ENCODE measurements at places on chromosomes 1 and 21. TPM values are rescaled to one million over a fixed set of nuclear protein-coding genes. Genes with fewer than 3 reads are reported as not detected.

NFASC gene
- total RNA-seq, result 55.4 TPM

SH2D2A gene
- total RNA-seq, result not detected

SPRR4 gene
- not detected for total RNA-seq

DNA sequence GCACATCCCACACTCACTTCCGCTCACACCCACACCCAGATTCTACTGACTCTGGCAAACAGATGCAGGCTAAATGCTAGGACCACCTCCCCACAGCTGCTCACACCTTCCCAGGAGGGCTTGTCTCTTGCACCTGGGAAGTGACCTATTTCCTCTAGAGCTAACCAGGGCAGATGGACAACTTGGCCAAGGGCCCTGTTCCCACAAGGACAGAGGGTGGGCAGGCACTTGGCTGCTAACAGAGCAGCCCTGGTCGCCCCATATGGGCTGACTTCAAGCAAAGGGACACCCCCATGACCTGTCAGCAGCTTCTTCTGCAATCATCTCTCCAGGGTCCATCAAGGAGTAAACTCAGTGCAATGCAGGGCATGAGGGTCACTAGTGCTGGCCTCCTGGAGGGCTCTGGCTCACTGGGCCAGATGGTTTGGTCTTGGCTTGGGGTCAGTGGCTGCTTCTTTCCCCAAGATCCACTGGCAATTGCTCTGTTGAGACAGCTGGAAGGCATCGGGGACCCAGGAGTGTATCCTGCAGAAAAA lies 641.5 kb downstream of the PLPP3 start:
- no peaks in the 10 kb centered on the region for H3K27me3 ChIP-seq
- H3K4me1 ChIP-seq, result no peaks in the 10 kb centered on the region
- H3K27ac ChIP-seq, result no peak overlapping the region

GRCh38 chr1:117735045-117735992 lies 129.5 kb downstream of the TENT5C start:
- H3K36me3 ChIP-seq, result no peaks in the 10 kb centered on the region
- peak overlapping the region; percentile 70 for H3K27ac ChIP-seq
- peak; percentile 81 for DNase-seq
- H3K4me1 ChIP-seq, result peaks cover 11% of the 10 kb centered on the region
- peak overlapping the region; percentile 75 for H3K4me3 ChIP-seq

DNA sequence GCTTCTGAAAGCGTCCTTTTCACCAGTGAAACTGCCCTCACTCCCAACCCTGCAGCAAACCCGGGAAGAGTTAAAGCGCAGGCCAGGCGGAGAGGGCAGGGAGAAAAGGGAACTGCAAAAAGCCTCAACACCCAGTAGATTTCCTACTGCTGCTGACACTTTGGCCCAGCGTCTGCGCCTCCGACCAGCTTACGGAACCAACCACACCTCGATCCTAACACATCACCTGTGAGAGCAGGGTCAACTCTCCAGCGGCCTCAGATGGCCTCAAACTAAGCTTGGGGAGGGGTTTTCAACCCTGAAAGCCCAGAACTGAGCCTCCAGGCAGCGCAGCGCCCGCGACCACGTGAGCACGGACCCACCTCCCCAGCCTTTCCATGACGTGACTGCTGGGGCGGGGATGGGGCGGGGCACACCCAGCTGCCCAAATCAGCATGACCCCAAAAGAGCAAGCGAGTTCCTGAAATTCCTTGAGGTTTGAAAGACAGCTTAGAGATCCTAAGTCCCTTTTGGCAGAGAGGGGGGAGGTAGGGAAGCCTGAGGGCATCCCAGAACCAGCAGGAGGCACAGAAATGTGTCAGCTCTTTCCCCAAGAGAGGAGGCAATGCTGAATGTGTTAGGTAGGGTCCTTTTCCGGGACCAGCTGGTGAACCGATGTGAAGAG lies 59.1 kb downstream of the ITPKB start:
- H3K27ac ChIP-seq, result peak overlapping the region; percentile 11
- peak; percentile 68 for DNase-seq
- peak overlapping the region; percentile 74 for H3K4me3 ChIP-seq
- no peaks in the 10 kb centered on the region for H3K27me3 ChIP-seq
- H3K36me3 ChIP-seq, result no peaks in the 10 kb centered on the region
- peaks cover 19% of the 10 kb centered on the region for H3K4me1 ChIP-seq

GRCh38 chr1:165476776-165477175 lies 31.9 kb upstream of the RXRG start:
- H3K36me3 ChIP-seq, result no peaks in the 10 kb centered on the region
- H3K27ac ChIP-seq, result no peak overlapping the region
- H3K27me3 ChIP-seq, result peaks cover 14% of the 10 kb centered on the region
- DNase-seq, result no peak
- H3K4me1 ChIP-seq, result no peaks in the 10 kb centered on the region
- no peak overlapping the region for H3K4me3 ChIP-seq

- H3K27ac ChIP-seq, result peak overlapping the region; percentile 83
- DNase-seq, result peak; percentile 90
- H3K36me3 ChIP-seq, result no peaks in the 10 kb centered on the region
- H3K4me1 ChIP-seq, result peaks cover 33% of the 10 kb centered on the region
Observed at GRCh38 chr1:56190806-56191365, 388.5 kb downstream of the PLPP3 start.

DNA sequence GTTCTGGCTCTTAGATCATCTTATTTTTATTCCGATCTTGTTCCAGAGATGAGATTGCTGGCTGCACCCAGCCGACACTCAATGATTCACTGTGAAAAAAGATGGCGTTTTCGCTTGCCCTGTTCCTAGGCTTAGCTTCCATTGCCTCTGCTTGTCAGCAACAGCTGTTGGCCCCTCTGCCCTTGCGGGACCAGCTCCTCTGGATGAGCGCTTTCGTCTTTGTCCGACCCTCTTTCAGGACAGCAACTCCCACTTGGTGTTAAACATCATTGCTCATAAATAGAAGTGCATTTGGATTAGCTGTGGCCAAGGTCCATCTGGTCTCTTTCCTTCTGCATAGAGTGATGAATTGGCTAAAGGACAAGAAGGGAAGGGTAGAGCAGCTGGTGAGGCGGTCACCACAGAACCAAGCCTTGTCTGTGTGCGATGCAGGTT lies 43.5 kb upstream of the SCCPDH start:
- H3K4me1 ChIP-seq, result no peaks in the 10 kb centered on the region
- no peaks in the 10 kb centered on the region for H3K27me3 ChIP-seq
- no peaks in the 10 kb centered on the region for H3K36me3 ChIP-seq
- DNase-seq, result no peak
- H3K27ac ChIP-seq, result no peak overlapping the region
- no peak overlapping the region for H3K4me3 ChIP-seq

GRCh38 chr1:225710804-225711203 lies 57.9 kb upstream of the ENAH start:
- H3K36me3 ChIP-seq, result no peaks in the 10 kb centered on the region
- H3K4me1 ChIP-seq, result peaks cover 22% of the 10 kb centered on the region
- no peak overlapping the region for H3K27ac ChIP-seq
- no peak overlapping the region for H3K4me3 ChIP-seq
- DNase-seq, result peak; percentile 92
- no peaks in the 10 kb centered on the region for H3K27me3 ChIP-seq

DNA sequence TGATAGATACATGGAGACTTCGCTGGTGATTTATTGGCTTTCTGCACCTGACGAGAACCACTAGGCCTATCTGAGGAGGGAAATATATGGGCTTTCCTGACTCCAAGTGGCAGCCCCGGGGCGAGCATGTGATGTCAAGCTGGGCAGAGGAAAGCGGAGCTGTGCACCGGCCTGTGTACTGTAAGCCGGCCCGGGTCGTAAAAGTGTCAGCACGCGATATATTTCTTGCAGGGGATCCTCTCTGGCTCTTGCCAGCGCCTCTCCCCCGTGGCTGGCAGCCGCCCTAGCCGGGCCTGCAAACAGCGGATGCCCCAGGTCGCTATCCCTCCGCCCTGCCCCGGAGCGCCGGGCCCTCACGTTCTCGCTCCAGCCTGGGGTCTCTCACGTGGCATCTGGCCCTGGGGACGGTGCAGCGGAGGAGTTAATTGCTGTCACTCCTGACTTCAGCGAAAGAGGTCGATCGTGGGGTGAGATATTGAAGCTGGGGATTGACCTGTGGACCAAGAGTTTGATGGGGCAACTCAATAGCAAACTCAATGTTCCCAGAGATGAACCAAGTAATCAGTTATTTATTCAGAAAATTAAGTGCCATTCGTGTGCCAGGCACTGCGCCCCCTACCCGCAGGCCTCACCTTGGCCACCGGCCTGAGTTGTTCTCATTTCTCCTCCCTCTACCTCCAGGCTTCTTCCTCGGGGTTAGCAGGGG lies 41.0 kb upstream of the HAO2 start:
- peak overlapping the region; percentile 55 for H3K4me3 ChIP-seq
- H3K27ac ChIP-seq, result no peak overlapping the region
- no peaks in the 10 kb centered on the region for H3K27me3 ChIP-seq
- H3K36me3 ChIP-seq, result no peaks in the 10 kb centered on the region
- DNase-seq, result peak; percentile 61
- peaks cover 5% of the 10 kb centered on the region for H3K4me1 ChIP-seq

DNA sequence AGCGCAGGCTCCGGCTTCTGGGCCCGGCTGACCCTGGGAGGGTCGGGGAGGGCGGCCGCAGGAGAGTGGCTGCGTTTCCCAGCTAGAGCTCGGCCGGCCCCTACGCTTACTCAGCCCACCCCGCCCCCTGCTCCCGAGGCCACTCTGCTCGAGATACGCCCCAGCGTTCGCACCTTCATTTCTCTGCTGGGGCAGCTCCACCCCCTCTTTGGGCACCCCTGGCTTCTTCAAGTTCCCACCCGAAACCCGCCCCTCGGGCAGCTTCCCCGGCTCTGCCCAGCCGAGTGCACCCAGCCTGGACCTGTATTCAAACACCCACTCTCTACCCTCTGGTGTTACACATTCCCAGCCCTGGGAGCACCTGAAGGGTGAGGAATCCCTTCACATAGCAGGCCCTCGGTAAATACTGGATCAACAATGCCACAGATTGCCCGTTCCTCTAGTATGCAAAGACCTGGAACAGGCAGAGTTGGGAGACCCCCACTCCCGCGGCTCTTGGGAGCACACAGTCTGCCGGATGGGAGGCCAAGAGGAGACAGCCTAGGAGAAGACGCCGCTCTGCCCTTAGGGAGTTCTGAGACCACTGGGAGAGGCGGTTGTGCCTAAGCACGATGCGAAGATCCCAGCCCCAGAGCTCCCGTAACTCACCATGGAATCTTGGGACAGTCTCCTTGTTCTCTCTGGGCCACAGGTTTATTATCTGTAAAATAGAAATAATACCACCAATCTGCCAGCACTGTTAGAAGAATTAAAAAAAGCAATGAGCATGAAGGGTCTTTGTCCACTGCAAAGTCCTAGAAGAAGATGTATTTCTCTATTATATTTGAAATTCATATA lies 566 bp upstream of the PAQR7 start:
- peak overlapping the region; percentile 41 for H3K27ac ChIP-seq
- peaks cover 4% of the 10 kb centered on the region for H3K4me1 ChIP-seq
- no peak for DNase-seq
- peak overlapping the region; percentile 78 for H3K4me3 ChIP-seq

DNA sequence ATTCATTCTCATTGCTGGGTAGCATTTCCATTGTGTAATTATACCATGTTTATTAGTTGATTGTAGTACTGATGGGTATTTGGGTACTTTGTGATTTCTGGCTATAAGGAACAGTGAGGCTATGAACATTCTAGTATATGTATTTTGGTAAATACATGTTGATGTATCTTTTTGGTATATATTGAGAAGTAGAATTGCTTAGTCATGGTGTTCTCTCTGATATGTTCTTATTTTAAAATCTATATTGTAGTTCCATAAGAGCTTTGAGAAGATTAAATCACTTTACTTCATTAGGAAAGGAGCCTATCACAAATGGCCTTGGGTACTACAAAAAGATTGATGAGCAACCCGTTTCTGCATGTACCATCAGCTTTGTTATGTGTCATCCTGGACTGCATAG lies 13.4 kb downstream of the MIXL1 start:
- no peaks in the 10 kb centered on the region for H3K36me3 ChIP-seq
- H3K27me3 ChIP-seq, result no peaks in the 10 kb centered on the region
- no peaks in the 10 kb centered on the region for H3K4me1 ChIP-seq
- no peak overlapping the region for H3K4me3 ChIP-seq
- no peak for DNase-seq

- no peaks in the 10 kb centered on the region for H3K36me3 ChIP-seq
- no peak overlapping the region for H3K27ac ChIP-seq
- DNase-seq, result no peak
- no peak overlapping the region for H3K4me3 ChIP-seq
- H3K4me1 ChIP-seq, result no peaks in the 10 kb centered on the region
Observed at GRCh38 chr1:177597393-177597792, 372.5 kb downstream of the SEC16B start.

DNA sequence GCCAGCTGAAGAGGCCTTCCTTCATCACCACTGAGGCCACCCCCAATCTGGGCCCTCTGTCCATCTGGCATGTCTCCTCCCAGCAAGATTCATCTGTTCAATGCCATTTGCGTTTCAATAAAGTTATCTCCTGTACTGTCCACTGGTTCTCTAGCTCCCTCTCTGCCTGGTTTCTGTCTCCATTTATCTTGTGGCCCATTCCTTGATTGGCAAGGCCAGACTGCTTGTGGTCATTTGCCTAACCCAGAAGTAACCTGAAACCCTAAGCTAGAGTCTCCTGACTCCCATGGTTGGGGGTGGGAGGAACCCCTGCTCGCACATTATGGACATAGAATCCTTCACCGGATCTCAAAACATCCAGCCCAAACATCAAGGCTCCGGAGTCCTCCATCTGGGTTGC lies 2.1 kb upstream of the IPO9 start:
- no peaks in the 10 kb centered on the region for H3K27me3 ChIP-seq
- H3K4me1 ChIP-seq, result peaks cover 38% of the 10 kb centered on the region
- peak; percentile 29 for DNase-seq
- peak overlapping the region; percentile 30 for H3K27ac ChIP-seq
- no peak overlapping the region for H3K4me3 ChIP-seq

DNA sequence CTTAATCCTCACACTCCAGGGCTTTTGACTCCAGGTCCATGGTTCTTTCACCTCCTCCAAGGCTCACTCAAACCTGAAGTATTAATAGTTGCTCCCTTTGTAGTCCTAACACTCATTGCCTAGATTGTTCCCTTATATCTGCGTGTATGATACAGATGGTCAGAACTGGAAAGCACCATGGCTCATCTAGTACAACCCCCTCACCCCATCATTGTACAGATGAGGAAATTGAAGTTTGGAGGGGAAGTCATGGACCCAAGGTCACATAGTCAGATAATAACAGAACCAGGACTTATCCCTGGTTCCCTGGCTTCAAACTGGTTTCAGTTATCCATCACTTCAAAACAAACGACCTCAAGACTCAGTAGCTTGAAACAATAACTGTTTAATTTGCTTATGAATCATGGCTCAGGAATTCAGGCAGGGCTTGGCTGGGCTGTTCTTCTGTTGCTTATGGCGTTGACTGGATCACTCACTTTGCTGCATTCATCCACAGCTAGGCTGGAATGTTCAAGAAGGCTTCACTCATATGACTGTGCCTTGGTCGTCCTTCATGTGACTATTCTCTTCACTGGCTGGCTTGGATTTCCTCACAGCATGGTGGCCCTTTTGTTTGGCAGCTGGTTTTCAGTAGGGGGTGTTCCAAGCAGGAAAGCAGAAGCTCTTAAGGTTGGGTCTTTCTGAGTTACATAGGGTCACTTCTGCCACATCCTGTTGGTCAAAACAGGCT lies 5.0 kb downstream of the NOS1AP start:
- H3K27me3 ChIP-seq, result peaks cover 16% of the 10 kb centered on the region
- DNase-seq, result no peak
- H3K4me3 ChIP-seq, result no peak overlapping the region
- H3K27ac ChIP-seq, result no peak overlapping the region
